ENCODE measurements at places on chromosomes 2 and 18.

DNA sequence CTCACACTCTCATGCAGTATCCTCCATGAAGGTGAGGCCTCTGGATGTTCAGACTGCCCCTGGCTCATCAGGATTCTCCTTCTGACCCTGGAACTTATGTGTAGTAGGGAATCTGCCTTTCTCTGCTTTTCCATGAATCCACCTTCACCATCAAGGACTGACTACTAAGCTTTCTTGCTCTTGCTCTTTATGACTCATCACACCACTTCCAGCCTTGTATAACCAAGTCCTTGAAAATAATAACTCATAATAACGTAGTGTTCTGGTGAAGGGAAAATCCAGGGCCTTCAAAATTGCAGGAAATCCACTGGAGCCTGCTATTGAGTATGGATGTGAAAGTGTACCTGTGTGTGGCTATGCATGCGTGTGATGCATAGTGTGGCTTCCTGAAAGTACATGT, 11.3 kb upstream of the KCNS3 start:
- DNase-seq: no peak

DNA sequence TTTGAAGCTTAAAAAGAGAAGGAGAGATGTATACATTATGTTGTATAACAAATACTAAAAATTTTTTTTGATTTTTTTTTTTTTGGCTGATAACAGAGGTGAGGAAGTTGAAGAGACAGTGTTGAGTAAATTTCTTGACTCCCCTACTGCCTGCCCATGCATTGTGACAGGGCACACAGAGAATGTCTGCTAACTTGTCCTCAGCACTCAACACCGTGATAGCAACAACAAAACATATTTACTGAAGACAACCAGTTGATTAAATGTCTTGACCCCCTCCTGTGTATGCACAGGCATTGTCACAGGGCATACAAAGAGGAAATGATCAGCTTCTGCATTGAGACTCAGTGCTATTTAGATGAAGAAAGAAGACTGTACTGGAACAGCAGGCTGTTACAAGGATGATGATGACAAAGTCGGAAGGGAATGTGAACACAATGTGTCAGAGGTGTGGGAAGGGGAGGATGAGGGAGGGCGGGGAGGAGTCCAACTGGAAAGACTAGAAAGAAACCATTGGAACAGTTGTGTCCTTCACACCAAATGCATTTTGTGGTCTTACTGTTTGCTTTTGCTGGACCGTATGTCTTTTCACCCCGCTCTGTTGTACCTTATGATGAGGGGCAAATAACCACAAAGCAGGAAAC, 89.5 kb downstream of the CERS6 start:
- DNase-seq: no peak

DNA sequence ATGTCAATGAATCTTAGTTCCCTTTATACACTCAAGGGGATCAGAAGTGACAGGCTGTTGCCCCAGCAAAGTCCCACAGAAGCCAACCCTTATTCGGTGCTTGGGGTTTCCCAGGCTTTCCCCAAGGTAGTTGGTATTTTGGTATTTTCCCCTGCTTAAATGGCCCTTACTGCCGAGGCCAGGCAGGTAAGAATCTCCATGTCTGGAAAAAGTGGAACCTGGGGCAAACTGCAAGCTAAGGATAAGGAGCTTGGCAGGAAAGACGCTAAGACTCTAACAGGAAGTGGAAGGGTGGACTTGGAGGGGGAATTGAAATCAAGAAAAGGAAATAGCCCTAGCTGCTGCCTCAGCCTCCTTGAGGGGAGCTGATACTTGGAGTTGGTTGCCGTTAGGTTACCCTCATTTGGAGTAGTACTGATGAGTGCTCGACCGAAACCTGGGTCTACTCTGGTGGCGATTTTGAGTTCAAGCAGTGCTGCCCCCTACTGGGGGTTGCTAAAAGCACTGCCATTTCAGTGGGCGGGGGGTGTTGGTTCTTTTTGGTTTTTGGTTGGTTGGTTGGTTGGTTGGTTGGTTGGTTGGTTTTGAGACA, 3.3 kb upstream of the GPBAR1 start:
- peak; percentile 47 for DNase-seq

GRCh38 chr2:240778426-240778825, 41.6 kb downstream of the KIF1A start:
- no peak for DNase-seq

GRCh38 chr2:21687589-21687988, 563.8 kb downstream of the TDRD15 start:
- no peak for DNase-seq

GRCh38 chr18:37514953-37515352, 50.6 kb downstream of the CELF4 start:
- no peak for DNase-seq

- DNase-seq: no peak
Measured at GRCh38 chr18:45413180-45413836, 202.0 kb upstream of the SLC14A2 start.

All from stimulated activated CD4-positive, alpha-beta T cell treated with anti-CD3 and anti-CD28 coated beads, TNF-alpha, amount 100 ng/mL, for 1 hour (primary cell).